ENCODE measurements at places on chromosomes 16 and 17.

- DNase-seq: peak; percentile 46
Measured at GRCh38 chr17:10879190-10879836, 41.4 kb upstream of the PIRT start.

DNA sequence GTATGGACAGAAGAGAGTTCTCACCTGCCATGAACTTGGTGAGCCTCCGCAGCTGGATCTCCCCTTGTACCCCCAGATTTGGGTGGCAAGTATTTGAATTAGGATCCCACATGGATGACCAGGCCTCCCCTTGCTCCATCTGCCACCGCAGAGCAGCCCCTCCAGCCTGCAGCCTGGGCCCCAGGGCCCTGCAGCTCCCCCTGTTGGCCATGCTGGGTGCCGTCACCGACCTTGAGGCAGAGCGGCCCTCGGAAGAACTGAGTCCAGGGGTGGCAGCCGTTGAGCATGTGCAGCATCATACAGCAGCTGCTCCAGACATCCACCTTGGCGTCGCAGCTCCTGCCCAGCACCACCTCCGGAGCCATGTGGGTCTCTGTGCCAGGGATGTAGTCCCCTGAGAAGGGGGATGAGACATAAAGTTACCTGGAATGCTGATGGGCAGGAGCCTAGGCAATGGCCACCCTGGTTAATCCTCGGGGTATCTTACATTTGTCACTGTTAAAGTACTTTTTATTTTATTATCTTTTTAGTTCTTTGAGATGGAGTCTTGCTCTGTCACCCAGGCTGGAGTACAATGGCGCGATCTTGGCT lies 9.0 kb upstream of the SPATA32 start:
- no peak for DNase-seq

GRCh38 chr17:70127221-70127873 lies 42.0 kb upstream of the KCNJ2 start:
- DNase-seq: no peak

DNA sequence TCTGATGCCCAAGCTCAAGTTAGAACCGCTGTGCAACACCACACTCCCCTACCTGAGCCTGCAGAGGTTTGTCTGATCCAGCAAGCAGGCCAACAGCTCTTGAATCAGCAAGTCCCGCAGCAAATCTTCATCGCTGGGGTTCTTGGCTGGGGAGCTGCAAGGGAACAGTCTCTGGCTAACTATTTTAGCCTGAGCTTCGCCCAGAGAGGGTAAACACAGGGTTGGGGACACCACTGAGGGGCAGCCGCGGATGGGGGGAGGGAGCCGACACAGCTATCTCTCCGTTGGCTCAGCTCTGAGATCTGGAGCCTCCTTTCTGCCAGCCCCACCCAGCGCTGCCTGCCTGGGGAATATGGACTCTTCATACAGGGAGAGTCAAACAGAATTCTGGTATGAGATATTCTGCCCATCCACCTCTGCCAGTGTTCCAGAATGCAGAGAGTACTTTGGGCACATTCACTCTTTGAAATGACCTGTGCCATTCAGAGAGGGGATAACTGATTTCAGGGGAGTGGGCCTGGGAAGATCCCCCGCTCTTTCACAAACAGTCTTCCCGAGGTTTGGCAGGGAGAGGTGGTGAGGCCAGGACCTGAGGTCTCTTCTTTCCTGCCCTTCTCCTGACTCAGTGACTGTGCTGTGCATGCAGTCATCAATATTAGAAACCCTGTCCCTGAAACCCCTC lies 7.4 kb downstream of the GIP start:
- DNase-seq: no peak

DNA sequence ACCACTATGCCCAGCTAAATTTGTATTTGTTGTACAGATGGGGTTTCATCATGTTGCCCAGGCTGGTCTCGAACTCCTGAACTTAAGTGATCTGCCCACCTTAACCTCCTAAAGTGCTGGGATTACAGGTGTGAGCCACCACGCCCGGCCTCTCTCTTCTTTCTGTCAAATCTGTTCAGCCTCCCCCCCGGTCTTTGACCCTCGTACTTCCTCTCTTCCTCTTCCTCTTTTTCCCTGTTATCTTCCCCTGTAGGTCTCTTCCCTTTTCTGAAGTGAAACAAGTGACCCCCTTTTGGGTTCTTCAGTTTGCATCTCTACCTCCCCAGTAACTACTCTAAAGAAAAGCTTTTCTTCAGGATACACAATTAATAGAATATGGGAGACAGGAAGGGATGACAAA lies 31.7 kb upstream of the DHX40 start:
- DNase-seq: no peak

DNA sequence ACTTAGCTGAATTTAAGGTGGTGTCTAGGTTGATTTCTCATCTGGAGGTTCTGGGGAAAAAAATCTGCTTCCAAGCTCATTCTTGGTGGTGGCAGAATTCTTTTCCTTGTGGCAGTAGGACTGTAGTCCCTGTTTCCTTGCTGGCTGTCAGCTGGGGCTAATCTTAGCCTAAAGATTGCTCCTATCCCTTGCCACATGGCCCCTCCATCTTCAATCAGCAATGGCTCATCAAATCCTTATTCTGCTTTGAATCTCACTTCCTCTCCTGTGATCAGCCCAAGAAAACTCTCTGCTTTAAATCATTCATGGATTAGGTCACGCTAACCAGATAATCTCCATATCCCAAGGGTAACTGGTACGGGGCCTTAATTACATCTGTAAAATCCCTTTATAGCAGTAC lies 6.6 kb downstream of the FAM20A start:
- no peak for DNase-seq

DNA sequence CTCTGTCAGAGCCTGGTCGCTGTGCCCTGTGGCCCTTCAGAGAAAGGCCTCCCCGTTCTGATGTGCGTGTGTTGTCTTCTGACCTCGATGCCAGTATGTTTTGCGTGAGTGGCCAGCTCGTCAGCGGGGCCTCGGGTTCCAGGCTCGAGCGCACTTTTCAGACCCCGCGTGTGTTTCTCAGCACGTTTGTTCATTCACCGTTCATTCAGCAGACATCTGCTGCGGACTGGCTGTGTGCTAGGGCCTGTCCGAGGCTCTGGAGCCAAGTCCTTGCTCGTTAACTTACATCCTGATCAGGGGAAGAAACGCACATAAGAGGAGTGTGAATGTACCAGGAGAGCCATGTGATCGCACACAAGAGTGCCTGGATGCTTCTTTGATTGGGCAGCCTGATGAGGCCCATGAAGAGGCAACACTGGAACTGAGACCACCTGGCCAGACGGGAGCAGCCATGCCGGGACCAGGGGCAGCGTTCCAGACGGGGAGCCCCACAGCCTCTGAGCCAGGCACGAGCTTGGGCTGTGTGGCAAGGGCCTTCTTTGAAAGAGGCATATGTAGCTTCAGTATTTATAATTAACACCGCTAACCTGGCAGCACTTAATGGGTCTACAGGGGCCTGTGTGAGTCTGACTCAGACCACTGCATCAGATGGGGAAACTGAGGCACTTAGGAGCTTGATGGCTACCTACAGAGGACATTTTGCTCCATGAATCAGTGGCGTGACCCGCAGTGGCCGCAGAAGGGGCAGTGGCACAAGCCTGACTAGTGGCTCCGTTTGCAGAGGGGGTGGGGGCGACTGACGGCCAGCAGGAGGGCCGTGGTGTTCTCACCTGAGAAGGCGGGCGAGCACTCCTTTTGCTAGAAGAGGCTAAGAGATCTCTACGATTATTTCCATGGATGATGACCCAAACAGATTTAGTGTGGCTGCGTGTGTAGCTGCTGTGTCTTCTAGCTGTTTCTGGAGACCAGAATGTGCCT lies 187.9 kb upstream of the CHMP6 start:
- no peak for DNase-seq

DNA sequence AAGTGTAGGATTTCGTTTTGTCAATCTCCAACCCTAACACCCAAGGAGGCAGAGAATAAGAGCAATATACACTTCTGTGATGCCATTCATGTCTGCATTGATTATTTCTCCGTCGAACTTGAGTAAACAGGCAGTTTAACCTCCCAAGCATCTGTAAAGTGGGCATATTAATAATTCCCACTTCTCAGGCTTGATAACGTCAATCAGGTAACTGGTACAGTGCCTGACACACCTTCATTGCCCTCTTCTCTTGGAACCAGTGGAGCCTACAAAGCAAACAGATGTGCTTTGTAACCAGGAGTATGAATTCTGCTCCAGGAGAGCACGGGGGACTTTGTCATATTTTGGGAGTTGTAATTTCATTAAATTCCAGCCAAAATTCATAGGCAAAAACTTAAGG lies 32.5 kb upstream of the PLCG2 start:
- no peak for DNase-seq

DNA sequence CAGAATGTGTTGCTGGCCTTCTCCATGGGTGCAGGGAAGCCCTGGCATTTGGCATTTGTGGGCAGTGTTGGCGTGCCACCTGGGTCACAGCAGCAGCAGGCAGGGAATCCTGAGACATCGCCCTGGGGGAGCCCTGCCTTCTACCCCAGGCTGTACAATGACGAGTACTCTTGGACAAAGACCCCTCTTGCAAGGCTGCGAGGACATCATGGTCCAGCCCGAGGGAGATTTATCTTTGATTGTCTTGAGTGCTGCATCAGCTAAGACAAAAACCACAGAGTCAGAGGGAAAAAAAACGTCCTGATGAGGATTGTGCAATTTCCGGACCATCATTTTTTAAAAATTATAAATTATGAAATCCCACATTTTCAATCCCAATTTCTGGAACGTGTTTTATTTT lies 3.7 kb downstream of the CRISPLD2 start:
- no peak for DNase-seq

DNA sequence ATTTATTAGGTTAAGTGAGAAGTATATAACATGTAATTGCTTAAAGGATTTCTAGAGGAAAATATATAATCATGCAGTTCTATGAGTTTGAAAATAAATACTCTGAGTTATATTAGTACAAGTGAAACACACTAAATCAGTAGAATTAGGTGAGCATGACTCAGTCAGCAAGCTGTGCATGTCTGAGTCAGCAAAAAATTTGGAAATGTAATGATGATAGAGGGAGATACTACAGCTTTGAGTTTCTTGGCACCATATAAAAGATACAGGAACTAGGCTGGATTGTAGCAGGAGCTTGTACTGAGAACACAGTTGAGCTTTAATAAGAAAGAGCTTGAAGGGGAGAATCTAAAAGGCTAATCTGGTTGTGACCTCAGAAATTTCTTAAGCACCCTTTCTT lies 1224.6 kb downstream of the CDH8 start:
- no peak for DNase-seq

- no peak for DNase-seq
Measured at GRCh38 chr16:87951552-87952538, 611 bp downstream of the BANP start.

- DNase-seq: no peak
Measured at GRCh38 chr17:44907729-44908470, 7.4 kb downstream of the GFAP start.

DNA sequence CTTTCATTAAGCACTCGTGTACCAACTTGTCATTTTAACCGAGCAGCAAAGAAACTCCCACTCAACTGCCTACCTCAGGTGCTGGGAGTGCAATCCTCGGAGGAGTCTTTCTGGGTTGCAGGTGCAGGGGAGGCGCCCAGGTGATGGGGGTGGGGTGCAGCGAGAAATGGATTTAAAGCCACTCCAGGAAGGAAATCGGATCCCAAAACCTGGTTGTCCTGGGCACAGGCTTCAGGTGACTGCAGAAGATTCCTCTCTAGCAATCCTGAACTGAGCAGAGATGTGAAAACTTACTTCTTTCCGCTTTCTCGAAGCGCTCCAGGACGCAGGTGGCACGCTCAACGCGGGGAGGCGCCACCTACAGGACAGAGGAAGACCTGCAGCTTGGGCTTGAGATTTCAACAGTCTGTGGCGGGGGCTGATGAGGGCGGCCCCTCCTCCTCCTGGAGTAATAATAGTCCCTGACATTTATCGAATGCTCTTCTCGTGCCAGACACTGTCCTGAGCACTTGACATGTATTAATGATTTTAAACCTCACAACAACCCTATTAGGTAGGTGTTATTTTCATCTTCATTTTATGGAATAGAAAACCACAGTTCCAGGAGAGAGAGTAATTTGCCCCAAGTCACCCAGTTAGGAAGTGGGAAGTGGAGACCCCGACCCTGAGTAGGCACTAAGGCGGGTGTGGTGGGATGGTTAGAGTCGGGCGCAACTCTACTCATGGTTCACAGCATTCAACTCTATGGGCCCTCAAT lies 27.2 kb upstream of the SKAP1 start:
- peak; percentile 68 for DNase-seq

DNA sequence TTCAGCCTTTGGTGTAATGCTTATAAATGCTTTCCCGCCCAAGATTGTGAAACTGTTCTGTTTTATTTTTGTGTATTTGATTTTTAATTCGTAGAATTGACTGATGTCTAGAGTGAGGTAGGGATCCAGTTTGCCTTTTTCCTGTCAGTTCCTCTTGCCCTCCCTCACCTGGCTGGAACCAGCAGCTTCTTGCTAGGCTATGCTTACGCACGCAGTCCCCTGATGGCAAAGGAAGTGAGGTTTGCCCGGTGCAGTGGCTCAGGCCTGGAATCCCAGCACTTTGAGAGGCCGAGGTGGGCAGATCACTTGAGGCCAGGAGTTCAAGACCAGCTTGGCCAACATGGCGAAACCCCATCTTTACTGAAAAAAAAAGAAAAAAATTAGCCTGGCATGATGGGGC lies 51.9 kb downstream of the RAB11FIP4 start:
- no peak for DNase-seq

GRCh38 chr17:55513885-55514590 lies 2.8 kb upstream of the SMIM36 start:
- DNase-seq: peak; percentile 77

- no peak for DNase-seq
Measured at GRCh38 chr16:10614685-10615084, 34.3 kb upstream of the EMP2 start.

DNA sequence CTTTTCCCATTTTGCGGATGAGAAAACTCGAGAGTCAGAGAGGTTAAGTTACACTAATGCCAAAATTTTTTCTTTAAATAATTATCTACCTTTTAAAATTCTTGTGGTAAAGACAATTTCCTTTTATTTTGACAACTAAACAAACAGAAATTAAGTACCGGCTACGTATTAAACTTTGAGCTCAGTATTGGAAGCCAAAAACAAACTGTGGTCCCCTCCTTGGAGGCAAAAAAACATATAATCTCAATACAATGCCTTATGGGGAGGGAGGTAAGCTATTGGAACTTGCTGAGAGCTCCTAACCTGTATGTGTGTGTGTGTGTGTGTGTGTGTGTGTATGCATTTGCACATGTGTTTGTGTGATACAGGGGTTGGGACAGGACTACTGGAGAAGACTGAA lies 2.2 kb downstream of the KRTAP2-4 start:
- DNase-seq: no peak

- no peak for DNase-seq
Measured at GRCh38 chr16:61195006-61195405, 841.2 kb downstream of the CDH8 start.

- no peak for DNase-seq
Measured at GRCh38 chr17:33653399-33653788, 360.3 kb upstream of the ASIC2 start.
